ENCODE measurements at places on chromosomes 16 and 17.
A peak's percentile ranks its signal among the peaks of the same experiment; 100 is the strongest.

DNA sequence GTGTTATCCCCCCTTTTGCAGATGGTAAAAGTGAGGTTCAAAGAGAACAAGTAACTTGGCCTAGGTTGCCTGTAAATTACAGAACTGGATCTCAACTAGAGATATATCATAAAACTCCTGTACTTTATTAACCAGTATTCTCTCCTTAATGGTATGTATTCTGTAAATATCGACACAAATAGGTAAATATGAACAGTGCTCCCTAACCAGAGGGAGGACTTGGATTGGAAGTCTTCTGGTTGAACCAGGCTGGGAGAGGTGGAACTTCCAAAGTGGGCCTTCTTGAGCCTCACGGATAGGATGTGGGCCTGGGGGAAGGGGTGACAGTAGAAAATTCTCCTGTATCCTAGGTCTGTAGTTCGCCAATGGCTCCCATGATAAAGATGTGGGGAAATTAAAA, 7.7 kb downstream of the STAT5A start:
- no peak for DNase-seq

DNA sequence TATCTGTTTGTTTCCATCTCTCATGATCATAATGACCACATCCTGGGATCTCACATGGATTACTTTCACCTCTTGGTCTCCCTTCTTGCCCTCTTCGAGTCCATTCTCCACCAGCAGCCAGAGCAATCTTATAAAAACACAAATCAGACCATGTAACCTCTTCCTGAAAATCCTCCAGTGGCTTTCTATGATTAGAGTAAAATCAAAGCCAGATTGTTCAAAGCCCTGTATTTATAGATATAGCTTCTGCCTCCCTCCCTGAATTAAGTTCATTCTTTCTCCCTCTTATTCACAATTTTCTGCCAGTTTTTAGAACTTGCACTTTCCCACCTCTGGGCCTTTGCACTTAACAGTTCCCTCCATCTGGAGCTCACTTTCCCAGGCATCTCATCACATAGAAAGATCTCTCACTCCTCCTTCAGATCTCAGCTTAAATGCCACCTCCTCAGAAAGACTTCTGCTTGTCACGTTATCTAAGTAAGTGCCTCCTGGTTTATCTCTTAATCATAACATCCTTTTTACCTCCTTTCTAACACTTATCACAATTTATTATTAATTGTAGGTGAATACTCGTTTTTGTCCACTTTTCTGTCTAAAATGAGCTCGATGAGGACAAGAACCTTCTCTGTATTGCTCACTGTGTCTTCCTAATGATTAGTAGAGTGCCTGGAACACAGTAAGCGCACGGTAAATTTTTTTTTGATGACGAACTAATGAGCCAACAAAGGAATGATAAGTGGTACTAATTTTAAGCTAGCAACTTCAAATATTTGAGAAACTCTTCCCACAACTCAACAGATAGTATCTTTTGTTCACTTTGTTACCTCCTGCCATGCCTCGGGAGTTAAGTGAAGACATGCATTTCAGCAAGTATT, 80.5 kb downstream of the CYB561 start:
- DNase-seq: no peak

DNA sequence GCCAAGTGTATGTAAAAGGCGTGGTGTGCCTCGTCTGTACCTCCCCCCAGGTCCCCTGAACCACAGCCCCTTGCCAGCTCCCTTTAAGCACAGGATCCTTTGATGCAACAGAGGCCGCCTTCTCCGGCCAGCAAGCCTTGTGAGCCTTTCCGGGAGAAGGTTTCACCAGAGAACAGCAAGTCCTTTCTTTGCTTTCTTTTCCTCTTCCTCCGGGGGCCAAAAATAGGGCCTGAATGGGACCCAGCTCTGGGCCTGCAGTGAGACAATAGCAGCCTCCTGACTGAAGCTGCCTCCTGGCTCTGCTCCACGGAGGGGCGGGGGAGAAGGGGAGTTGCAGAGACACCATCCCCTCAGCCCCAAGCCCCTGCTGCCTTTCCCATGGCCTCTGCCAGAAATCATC, 9.0 kb downstream of the ADGRG1 start:
- no peak for DNase-seq

DNA sequence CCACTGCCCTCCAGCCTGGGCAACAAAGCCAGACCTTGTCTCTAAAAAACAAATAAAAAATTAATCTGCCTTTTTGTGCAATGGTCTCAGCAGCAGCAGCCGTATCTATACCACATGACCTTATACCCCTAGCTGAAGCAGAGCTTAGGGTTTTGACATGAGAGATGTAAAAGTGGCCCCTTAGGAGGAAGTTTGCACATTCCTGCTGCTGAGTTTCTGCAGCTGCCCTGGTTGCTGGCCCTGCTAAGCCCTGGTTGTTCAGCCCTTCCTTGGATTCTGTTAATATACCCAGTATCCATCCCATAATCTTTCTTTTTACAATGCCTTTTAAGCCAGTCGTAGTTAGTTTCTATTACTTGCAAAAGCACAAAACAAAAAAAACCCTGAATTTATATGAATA, 33.0 kb upstream of the PRKCB start:
- no peak for DNase-seq

- DNase-seq: no peak
Observed at GRCh38 chr16:75482434-75483205, 12.6 kb downstream of the CHST6 start.

GRCh38 chr16:28975158-28975599, 601 bp downstream of the SPNS1 start:
- no peak for DNase-seq

DNA sequence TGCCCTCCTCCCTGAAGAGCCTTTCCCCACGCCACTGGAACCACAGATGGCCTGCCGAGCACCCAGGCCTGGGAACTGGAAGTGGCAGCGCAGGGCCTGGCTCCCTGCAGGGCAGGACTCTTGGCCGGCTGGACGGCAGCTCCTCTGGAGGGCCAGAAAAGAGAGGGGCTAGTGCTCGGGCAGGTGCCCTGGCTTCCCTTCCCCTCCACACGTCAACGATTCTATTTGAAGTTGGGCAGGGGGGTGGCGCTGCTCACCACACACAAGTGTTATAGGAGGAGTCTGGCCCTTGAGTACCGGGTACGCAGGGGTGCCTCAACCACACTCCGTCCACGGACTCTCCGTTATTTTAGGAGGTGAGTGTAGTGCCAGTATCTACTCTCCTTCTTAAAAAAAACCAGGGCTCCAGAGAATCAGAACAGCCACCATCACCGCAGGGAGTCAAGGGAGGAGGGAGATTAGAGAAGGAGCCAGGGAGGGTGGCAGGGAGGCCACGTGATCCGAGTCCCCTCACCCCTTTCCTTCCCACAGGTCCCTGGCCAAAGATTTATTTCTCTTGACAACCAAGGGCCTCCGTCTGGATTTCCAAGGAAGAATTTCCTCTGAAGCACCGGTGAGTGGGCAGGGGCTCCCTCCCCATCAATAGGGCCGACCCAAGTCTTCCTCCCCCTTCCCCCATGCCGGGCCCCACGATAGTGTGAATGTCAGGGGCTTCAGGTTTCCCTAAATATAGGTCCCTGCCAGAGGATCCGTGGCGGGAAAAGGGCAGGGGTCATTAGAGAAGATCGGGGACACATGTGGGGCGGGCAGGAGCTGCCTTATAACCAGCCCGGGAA, 1.4 kb upstream of the ALDOA start:
- DNase-seq: peak; percentile 54

GRCh38 chr17:4080686-4081085, 62.1 kb downstream of the ZZEF1 start:
- DNase-seq: no peak

DNA sequence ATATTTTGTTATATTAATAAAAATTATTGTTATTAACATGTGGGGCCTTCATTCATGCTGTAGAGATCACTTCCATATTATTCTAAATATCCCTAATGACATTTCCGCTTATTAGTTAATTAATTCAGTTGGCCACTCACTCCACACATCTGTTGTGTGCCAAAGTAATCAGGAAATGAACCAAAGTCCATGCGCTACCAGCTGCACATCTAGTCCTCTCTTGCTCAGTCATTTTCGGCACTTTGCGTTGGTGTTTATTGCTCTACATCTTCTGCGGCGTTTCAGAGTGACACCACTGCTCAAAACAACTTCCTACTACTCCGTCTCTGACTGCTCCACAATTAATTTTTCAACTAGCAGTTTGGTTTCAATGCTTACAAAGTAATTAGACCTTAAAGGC, 101.4 kb upstream of the ZFHX3 start:
- DNase-seq: no peak

- no peak for DNase-seq
Observed at GRCh38 chr17:18187821-18188761, 4.5 kb downstream of the ALKBH5 start.

DNA sequence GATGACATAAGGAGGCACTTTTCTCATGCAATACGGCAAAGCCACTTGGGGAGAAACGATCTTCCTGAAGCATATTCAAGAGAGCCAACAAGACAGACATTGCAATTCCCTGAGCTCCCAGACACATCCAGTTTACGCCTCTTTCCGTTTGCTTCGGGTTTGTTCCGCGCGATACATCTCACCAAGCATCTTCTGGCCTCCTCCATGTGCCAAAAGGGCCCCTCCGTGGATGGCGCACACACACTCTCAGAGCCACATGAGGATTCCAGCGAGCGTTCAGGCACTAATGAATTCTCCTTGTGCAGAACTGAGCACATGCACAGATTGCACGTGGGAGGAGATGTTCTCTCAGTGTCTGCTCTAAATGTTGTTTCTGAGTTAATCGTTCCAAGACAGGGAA, 146.7 kb upstream of the SHISA6 start:
- DNase-seq: no peak

- DNase-seq: no peak
Observed at GRCh38 chr17:2815781-2816185, 19.5 kb downstream of the RAP1GAP2 start.

DNA sequence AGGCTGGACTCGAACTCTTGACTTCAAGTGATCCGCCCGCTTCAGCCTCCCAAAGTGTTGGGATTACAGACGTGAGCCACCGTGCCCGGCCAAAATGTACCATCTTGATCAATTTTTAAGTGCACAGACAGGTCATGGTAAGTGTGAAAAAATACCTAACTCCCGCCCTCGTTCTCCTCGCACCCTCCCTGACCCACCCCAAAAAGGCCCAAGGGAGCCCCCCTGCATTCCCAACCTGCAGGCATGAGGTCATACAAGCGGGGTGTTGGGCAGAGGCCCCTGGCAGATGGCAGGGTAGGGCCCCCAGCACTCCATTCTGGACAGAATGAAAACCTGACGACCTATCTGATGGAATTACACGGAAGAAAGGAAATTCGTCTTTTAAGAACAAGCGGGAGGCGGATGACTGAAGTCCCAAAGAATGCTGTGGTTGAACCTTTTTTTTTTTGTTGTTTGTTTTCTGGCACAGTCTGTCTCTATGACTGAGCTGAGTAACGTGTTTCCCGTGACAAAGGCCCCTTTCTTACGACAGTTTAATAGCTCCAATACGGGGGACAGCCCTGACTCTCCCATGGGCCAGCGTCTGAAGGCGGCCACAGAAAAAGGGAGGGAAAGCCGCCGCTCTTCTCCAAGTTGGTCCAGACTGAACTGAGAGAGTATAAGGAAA, 376.4 kb downstream of the SLC39A11 start:
- DNase-seq: no peak

GRCh38 chr16:29791845-29792807, 1.6 kb downstream of the KIF22 start:
- no peak for DNase-seq

GRCh38 chr16:77331802-77332586, 102.8 kb downstream of the ADAMTS18 start:
- no peak for DNase-seq

GRCh38 chr17:66348584-66349165, 46.3 kb downstream of the PRKCA start:
- DNase-seq: no peak

GRCh38 chr16:23496821-23497542, 13.3 kb downstream of the GGA2 start:
- DNase-seq: no peak

DNA sequence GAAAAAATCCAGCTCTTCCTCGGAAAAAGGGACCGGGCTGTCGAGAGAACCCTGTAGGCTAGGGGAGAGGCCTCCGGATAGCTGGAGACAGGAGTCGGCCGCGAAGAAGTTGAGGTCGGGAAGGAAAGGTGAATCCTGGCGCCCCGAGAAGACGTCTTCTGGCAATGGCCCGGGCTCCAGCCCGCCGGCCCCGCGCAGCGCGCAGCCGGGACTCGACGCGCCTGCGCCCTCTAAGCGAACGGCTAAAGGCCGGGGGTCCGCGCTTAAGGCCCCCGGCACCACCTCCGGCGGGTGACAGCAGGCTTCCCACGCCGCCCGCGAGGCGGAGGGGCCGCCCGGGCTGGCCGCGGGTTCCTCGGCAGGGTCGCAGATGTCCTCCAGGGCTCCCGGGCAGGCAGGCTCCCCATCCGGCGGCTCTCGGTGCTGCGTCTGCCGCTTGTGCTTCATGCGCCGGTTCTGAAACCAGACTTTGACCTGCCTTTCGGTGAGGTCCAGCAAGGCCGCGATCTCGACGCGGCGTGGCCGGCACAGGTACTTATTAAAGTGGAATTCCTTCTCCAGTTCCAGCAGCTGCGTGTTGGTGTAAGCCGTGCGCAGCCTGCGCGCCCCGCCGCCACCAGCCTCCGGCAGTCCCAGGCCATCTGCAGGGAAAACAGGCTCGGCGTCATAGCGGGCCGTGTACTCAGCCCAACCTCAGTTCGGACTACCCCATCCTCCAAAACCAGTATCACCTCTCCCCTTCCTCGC, 1.6 kb downstream of the HOXB2 start:
- no peak for DNase-seq

DNA sequence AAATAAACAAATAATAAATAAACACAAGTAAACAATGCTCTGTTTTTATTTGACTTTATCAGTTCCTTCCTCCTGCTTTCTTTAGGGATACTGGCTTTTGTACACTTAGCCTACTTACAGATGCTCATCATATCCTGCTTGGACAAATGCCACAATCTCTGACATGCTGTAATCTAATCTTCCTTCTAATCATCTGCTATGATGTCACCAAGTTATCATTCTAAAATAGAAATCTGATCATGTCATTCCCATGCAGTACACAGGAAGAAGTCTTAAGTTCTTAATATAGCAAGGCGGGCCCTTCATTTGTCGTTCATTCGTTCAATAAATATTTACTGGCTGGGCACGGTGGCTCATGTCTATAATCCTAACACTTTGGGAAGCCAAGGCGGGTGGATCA, 9.1 kb upstream of the UBB start:
- DNase-seq: no peak

GRCh38 chr17:61662741-61663140, 71.7 kb upstream of the NACA2 start:
- no peak for DNase-seq

GRCh38 chr17:77535892-77536291, 395.1 kb downstream of the SEC14L1 start:
- DNase-seq: no peak

All from stimulated activated CD4-positive, alpha-beta T cell treated with anti-CD3 and anti-CD28 coated beads, TNF-alpha, amount 100 ng/mL, for 1 hour (primary cell).